ENCODE measurements at places on chromosomes 13 and 19.

DNA sequence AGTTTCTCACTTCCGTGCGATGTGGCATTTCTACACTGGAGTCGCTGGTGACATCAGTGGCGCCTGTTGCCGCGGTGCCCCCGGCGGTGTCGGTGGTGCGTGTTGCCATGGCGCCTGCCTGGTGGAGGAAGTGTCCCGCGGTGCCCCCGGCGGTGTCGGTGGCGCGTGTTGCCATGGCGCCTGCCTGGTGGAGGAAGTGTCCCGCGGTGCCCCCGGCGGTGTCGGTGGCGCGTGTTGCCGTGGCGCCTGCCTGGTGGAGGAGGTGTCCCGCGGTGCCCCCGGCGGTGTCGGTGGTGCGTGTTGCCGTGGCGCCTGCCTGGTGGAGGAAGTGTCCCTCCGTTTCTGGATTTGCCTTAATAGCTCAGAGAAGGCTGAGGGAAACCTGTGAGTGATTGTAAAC lies 127.6 kb downstream of the KDM4B start:
- no peak for DNase-seq

- DNase-seq: no peak
Observed at GRCh38 chr13:101493541-101493940, 41.1 kb downstream of the ITGBL1 start.

DNA sequence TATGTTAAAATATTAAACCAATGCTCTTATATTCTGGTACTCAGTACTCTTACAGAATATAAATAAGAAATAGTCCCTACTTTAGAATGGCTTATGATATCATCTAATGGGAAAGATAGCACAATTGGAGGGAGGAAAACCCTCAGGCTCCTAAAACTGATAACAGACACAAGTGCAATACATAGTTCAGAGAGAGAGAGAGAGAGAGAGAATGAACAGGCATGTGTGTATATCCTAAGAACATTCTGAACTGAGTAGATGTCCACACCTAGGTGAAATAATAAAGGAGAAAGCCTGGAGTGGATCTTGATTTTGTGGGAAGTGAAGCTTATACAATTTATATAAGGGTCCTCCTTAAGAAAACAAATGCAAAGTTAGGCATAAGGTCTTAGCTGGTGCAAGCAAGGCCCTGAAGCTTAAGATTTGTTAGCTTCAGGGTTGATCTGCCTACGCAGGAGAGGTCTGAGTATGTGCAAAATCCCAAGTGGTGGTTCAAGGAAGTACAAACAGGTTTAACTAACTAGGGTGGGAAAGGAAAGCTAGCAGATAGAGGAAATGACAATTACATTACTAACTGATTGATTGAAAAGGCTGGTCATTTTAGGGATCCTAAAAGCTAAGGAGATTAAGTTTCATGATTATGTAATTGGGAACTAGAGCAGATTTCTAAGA lies 53.3 kb downstream of the SOX21 start:
- DNase-seq: no peak

DNA sequence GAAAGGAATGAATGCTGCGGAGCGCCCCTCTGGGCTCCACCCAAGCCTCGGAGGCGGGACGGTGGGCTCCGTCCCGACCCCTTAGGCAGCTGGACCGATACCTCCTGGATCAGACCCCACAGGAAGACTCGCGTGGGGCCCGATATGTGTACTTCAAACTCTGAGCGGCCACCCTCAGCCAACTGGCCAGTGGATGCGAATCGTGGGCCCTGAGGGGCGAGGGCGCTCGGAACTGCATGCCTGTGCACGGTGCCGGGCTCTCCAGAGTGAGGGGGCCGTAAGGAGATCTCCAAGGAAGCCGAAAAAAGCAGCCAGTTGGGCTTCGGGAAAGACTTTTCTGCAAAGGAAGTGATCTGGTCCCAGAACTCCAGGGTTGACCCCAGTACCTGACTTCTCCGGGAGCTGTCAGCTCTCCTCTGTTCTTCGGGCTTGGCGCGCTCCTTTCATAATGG lies 8.6 kb downstream of the PDX1 start:
- DNase-seq: peak; percentile 84

- no peak for DNase-seq
Observed at GRCh38 chr13:30115257-30115600, 192.1 kb downstream of the KATNAL1 start.
